ENCODE measurements at places on chromosomes 11 and 22.

DNA sequence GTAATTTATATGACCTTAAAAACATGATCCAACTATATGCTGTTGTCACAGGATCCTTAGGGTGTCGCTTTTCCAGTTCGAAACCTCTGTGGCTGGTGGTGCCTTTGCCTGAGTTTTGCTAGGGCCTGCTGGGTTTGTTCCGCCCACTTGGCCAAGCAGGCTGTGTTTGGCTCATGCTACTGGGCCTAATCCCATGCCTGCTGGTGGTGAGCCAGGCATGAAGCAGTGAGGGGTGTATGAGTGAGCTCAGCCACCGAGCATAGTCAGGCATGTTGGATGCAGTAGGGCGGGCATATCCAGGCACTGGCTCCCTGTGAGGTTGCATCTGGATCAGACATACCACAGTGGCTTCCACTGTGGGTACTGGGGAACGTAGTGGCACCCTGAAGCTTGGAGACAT lies 16.3 kb downstream of the NPAT start:
- no peak for DNase-seq

DNA sequence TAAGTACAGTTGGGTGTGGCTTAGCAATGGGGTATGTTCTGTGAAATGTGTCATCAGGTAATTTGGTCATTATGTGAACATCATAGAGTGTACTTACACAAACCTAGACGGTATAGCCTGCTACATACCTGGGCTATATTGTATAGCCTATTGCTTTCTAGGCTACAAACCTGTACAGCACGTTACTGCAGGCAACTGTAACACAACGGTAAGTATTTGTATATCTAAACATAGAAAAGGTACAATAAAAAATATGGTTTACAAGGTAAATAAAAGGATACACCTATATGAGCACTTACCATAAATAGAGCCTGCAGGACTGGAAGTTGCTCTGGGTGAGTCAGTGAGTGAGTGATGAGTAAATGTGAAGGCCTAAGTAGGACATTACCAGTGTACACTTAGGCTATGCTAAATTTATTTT lies 73.1 kb upstream of the GDPD4 start:
- DNase-seq: no peak

DNA sequence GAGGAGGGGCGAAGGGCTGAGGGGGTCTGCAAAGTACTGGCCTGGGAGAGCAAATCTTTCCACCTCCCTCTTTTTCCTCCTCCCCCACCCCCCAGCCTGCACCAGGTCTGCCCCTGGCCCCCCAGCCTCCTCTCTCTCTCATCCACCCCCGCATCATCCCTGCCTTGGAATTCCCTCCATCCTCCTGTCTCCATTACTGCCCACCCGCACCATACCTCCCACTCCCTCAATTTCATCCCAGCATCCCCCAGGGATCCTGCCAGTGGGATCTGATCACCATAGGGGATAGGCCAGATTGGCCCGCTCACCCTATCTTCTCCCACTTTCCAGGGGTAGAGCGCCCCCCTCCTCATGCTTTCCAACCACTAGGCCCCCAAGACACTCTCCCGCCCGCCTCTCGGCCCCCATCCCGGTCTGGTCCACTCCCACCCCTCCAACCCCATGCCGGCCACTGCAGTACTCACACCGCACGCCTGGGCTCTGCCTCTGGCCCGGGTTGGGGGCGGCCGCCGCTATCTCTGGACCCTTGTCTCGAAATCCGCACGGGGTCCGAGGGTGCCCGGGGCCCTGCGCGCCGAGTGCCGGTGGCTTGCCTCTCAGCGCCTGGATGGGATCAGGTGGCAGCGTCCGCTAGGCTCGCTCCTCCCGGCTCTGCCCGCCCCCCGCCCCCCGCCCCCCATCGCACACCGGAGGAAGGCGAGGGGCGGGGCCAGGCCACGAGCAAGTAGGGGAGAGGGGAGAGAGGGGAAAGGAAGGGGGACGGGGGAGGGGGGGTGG lies at the start of gene GAL3ST3:
GAL3ST3 (minus strand) TSS at position 615 of the 777 bp plus-strand sequence. CDS start 3,746 bp downstream, outside the sequence.
- no peak for DNase-seq

- peak; percentile 46 for DNase-seq
These were observed 442 bp downstream of the PELI3 start for GRCh38 chr11:66467034-66467659.

DNA sequence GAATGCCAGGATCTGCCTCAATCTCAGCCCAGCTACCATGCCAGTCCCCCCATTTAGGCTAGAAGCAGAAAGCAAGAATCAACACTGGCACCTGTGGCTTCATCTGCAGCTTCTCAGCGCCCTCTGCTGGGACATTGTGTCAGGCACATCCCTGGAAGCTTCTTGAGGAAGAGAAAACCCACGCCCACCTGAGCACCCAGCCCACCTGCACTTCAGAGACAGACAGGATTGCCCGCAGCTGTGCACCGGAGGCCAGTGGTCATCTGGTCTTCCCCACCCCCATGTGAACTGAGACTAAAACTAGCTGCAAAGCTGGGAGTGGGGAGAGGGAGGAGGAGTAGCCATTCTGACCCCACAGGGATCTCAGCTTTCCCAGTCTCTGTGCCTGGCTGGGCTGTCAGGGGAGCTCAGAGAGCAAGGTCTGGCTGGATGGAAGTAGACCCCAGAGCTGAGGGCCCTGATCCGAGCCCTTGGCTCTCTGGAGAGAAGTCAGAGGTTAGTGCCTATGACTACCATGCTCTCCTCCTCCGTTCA lies 66.8 kb downstream of the FEZ1 start:
- DNase-seq: peak; percentile 34

DNA sequence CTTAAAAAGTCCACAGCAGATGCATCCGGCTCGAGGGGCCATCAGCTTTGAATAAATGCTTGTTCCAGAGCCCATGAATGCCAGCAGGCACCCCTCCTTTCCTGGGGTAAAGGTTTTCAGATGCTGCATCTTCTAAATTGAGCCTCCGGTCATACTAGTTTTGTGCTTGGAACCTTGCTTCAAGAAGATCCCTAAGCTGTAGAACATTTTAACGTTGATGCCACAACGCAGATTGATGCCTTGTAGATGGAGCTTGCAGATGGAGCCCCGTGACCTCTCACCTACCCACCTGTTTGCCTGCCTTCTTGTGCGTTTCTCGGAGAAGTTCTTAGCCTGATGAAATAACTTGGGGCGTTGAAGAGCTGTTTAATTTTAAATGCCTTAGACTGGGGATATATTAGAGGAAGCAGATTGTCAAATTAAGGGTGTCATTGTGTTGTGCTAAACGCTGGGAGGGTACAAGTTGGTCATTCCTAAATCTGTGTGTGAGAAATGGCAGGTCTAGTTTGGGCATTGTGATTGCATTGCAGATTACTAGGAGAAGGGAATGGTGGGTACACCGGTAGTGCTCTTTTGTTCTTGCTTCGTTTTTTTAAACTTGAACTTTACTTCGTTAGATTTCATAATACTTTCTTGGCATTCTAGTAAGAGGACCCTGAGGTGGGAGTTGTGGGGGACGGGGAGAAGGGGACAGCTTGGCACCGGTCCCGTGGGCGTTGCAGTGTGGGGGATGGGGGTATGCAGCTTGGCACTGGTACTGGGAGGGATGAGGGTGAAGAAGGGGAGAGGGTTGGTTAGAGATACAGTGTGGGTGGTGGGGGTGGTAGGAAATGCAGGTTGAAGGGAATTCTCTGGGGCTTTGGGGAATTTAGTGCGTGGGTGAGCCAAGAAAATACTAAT lies 1.9 kb downstream of the NEAT1 start:
- peak; percentile 66 for DNase-seq

DNA sequence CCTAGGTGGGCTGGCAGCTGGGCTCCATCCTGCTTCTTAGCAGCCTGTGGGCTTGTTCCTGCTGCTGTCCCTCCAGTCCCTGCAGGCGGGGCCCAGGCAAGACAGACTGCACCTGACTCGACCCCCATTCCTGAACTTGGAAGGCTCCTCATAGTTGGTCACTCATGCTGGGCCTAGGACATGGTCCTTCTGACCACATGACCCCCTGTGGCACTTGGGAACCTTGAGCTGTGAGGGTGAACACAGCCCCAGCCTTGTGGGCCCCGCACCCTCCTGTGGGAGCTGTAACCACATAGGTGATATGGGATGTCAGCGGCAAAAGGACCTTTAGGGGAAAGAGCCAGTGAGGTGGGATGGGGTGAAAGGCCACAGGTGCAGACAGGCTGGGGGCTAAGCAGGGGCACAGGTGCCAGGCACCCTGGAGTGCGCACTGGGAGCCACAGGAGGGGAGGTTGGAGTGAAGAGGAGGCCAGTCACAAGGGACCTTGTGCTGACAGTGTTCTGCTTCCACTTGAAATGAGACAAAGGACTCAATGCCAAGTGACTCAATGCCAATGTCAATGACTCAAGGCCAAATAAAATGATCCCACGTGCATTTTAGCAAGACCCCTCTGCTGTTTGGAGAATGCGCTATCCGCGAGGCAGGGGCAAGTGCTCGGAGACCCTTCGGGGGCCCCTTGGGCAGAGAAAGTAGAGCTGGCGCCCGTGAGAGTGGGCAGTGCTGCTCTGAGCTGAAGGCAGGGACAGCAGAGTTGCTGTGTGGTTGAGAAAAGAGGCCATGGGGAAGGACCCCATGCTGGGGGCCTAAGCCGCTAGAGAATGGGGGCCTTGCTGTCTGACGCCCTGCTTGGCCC lies 90.7 kb downstream of the MORC2 start:
- DNase-seq: no peak

GRCh38 chr11:65221026-65221425 lies 39.3 kb downstream of the CAPN1 start:
- DNase-seq: no peak

GRCh38 chr11:63510360-63511047 lies 4.6 kb downstream of the LGALS12 start:
- no peak for DNase-seq

DNA sequence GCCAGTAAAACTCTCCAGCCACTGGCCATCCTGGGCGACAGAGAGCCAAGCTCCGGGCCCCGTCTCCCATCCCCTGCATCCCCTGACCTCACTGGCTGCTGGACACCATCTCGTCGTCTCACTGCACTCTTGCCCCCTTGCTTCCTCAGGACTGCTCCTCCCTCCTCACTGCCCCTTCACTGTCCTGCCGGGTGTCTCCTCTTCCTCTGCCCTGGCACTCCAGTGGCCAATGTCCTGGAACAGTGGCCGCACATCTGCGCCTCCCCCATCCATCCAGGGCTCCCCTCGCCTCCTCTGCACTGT lies 800.4 kb downstream of the BRD1 start:
- DNase-seq: no peak

DNA sequence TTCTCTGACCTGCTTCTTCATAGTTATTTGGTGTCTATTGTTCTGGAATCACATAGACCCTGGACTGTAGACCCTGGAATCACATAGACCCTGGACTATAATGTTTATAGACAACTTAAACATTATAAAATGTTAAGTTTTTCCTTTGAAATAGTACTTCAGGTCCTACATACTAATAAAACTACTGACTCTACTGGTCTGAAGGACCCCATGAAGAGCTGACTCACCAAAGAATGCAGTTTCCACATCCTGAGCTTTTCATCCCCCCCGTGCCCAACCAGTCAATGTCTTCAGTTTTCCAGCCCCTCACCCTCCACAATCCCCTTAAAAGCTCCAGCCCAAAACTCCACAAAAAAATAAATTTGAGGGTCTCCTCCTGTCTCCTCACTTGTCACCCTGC lies 6.6 kb upstream of the PLEKHA7 start:
- no peak for DNase-seq

DNA sequence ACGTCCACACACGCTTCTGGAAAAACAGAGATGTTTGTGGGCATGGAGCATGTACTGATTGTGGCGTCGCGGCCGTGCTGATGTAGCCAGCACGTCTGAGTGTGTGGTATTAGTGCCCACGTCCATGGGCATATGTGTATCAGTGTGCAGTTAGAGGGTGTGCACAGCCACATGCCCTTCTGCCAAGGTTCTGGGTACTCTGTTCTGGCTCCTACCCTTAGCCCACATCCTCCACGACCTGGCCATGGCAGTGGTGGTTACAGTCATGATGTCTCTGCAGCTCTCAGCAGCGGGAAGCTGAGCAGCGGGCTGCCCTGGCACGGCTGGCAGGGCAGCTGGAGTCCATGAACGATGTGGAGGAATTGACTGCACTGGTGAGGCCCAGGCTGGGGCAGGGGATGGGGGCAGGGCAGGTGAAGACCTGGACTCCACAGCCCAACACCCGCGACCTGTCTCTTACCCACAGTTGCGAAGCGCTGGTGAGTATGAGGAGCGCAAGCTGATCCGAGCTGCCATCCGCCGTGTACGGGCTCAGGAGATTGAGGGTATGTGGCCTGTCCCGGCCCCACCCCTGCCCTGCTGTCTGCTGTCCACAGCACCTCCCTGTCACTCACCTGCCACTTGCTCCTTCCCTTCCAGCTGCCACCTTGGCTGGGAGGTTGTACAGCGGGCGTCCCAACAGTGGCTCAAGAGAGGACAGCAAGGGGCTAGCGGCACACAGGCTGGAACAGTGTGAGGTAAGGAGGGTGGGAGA lies 7.3 kb downstream of the SMTN start:
- no peak for DNase-seq

DNA sequence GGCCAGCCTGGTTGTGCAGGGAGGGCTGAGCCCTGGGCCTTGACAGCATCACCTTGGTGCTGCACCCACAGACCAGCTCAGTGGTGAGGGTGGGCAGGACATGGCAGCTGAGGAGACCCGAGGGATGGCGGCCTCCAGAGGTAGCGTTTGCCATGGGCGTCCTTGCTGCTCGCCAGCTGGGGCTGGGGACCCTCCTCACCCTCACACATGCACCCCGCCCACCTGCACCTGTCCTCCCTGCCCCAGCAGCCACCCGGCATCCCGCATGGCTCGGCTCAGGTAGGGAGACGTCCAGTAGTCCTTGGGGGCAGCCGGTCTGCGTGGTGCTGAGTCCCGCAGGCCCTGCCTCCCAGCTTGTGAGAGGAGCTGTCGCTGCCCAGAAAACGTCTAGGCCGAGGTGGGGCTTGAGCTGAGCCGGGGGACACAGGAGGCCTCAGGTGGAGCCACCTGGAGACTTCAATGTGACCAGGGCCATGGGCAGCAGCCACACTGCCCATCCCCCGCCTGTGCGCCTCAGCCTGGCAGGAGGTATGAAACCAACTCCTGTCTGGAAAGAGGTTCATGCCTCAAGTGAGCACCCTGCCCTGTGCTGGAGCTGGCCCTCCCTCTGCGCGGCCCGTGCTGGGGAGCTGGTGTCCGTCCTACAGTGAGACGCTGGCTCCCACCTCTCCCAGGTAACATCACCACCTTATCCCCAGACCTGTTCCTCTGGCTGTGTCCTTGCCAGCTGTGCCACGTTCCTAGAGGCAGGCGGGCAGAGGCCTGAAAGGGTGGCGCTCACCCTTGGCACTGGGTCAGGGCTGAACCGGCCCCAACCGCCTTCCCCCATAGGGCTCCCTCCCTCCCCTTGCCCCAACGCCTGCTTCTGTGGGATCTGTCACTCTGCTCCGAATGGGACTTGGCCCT lies 3.3 kb upstream of the TRABD start:
- no peak for DNase-seq

GRCh38 chr11:852762-853161 lies 10.1 kb downstream of the TSPAN4 start:
- DNase-seq: no peak

- DNase-seq: no peak
These were observed 4.4 kb upstream of the DDX17 start for GRCh38 chr22:38510416-38510970.

All from activated CD4-positive, alpha-beta T cell treated with anti-CD3 and anti-CD28 coated beads, Interleukin-2, amount 50 U/mL, for 1 hour (primary cell).